ENCODE measurements at places on chromosomes 12 and 14.

DNA sequence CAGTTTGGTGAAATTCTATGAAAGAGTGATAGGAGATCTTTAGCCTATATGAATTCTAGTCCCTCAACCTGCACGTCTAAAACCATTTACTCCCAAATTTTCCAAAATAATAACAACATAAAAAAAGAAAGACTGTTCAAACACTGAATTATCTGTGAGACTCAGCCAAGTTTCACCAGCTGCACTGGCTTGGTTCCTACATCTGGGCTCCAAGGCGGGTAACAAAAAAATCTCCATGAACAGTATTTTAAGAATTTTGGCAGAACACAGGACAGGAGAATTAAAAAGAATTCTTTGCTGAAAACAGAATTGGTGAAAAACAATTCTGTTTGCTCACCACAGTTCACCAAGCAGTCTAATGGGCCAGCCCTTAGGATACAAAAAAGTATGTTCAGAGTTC, 536.8 kb upstream of the ATP2B1 start:
- no peak for DNase-seq

DNA sequence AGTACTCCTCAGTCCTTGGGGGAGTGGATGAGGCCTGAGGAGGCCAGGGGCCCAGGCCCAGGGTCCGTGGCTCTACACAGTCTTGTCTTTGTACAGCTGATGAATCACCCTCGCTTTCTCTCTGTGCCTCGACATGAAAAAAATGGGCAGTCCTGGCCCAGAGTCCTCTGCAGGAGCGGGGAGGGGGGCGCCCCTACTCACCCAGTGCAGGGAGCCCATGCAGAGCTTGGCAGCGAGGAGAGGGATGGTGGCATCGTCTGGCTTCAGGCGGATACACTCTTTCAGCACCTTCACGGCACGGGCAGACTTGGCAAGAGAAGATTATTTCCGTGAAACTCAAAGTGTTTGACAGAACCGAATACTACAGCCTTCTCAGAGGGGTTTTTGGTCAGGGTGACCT, 159.3 kb downstream of the TTC7B start:
- DNase-seq, result no peak

GRCh38 chr12:94712815-94713515, 62.6 kb upstream of the TMCC3 start:
- no peak for DNase-seq

GRCh38 chr12:131698286-131698685, 12.6 kb upstream of the SFSWAP start:
- no peak for DNase-seq

DNA sequence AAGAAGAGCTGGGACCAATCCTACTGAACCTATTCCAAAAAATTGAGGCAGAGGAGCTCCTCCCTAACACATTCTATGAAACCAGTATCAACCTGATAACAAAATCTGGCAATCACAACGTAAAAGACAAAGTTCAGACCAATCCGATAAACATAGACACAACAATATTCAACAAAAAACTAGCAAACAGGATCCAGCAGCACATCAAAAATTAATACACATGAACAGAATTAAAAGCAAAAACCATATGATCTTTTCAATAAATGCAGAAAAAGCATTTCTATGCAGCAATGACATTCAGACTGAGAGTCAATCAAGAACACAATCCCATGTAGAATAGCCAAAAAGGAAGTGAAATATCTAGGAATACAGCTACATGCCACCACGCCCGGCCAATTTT, 7.0 kb upstream of the CLEC14A start:
- DNase-seq, result no peak

DNA sequence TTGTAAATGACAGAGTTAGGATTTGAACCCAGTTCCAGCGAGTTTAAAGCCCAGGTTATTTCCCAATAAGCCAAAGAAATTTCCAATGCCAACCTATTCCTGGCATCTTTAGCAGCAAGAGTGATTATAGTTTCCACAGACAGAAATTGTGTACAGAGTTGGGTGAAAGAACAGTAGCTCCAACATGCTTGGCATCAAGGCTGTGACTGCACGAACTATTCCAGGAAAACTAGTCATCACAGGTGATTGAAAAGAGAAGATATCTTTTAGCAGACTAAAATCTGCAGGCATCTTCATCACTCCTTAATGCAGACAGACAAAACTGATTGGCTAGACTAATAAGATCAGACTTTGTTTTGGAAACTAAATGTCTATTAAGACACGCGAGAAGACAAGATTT, 262.7 kb upstream of the PLEKHG7 start:
- DNase-seq, result no peak

GRCh38 chr14:24032727-24033418, 18.9 kb upstream of the CARMIL3 start:
- DNase-seq, result no peak

DNA sequence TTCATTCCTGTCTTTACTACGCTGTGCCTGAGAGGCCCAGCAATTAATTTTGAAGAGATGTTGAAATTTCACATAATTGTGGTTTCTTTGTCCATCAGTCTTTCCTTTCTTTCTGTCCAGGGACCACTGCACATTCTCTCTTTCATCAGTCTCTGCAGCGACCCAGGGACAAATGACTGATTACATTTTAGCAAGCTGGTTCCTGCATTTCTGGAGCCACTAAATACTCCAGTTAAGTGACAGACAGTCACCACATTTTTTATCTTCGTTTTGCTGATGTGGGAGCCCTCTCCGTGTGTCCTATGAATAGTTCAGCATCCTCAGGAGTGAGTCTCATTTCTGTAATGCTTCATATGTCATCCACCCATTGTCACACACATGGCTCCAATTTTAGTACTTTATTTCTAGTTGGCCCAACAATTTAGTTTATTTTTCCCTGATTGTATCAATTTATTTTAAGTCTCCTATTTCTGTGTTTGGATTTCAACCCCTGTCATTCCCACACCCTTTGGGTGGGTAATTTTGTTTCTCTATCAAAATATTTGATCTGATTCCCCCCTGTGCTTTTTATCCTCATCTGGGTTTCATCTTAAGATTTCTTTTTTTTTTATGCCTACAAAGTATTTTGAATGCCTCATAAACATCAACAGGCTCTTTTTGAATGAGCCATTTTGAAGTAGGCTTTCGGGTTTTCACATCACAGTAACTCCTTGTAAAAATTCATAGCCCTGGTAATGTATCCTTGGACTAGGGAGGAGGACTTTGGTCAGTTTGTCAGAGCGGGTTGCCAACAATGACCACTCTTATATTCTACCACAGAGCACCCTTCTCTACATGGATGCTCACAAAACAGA, 1196.5 kb downstream of the GALC start:
- no peak for DNase-seq

GRCh38 chr12:3698218-3698974, 54.5 kb downstream of the CRACR2A start:
- DNase-seq, result no peak

GRCh38 chr14:85293612-85294234, 236.2 kb upstream of the FLRT2 start:
- DNase-seq, result no peak

DNA sequence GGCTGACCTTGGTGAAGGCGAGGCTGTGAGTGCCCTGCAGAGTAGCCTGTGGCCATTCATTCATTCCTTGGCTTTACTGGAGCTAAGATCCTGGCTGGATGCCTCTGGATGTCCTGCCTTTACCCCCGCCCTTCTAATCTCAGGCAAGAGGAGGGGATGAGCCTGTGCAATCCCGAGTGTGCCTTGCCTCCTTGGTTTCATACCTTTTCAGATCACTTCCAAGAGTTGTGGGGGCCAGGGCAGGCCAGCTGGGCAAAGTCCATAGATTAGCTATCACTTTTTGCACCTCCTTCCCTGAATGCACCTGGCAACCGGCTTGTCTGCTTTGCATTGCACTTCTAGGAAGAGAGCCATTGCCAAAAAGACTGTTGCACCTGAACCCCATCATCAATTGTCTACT, 1.5 kb downstream of the VRTN start:
- no peak for DNase-seq

DNA sequence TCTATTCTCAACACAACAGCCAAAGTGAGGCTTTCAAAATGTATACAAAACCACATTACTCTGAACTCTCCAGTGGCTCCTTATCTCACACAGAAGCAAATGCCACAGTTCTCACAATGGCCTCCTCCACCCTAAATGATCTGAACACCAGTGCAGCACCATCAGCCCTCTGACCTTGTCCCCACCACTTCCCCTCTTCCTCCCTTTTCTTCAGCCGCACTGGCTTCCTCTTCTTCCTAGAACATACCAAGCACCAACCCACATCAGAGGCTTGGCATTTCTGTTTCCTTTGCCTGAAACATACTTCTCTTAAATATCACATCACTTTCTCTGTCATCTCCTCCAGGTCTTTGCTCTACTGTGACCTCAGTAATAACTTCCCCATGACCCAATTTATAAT, 66.3 kb downstream of the GPR135 start:
- DNase-seq, result no peak

GRCh38 chr14:55120571-55121495, 8.2 kb upstream of the LGALS3 start:
- no peak for DNase-seq

- no peak for DNase-seq
Measured at GRCh38 chr12:113149361-113150150, at the start of gene CFAP73. CFAP73 (plus strand) TSS chr12:113149724; CDS start chr12:113149858, 134 bp downstream.

GRCh38 chr12:65858831-65859230, 34.5 kb downstream of the HMGA2 start:
- no peak for DNase-seq

GRCh38 chr14:20652996-20653975, 11.8 kb upstream of the OR6S1 start:
- no peak for DNase-seq

- DNase-seq, result peak; percentile 0
Measured at GRCh38 chr12:34595749-34596733, 573.7 kb downstream of the ALG10 start.

DNA sequence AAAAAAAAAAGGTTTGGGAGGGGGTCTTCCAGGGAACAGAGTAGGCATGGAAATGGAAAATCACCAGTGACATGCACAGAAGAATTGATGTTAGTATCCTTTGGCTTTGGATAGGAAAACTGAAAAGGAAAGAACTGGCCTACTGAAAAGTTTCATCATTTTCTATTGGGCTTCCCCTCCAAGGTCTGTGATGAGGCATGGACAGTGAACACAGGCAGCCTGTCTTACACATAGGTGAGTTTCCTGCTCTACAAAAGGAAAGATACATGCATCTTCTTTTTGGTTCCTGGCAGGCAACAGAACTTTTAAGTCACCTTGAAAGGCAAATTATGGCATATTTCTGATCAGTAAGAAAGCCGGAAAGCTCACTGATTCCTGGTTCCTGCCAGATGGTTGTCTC, 5.8 kb downstream of the BMAL2 start:
- no peak for DNase-seq

DNA sequence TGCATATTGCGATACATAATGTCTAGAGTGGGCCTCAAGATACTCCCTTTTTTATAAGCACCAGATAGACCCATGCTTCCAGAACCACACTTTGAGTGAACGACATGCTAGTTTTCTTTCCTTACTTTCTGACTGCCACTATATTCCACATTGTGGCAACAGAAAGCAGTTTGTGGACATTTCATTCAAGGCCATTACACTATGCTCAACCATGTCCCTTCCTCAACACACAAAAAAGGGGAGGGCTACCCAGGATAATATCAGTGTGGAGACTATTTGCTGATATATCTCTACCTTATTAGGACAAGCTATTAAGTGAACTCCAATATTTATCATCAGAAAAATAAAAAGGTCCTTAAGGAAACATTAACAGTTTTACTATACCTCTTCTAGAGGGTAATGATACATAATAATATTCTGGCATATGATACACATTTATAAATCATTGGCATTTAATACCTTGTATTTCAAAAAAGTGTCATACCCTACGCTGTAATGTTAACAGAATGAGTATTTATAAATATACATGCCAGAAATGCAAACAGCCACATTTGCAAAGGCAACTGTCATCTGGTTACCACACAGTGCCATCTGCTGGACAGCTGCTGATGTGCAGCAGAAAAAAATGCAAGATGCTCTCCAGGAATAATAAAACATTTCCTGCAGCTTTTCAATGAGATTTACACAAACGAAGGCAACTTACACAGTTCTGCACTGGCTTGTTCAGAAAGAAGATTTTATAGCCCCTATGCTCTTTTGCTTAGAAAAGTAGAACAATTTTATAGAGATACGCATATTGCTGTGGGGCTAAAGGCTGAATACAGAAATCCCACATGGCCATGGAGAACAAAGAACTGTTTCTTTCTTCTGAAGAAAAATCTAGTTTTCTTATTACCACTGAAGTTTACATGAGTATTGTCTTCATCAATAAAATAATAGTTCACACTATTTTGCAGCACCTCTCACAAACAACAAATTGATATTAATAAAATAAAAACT, 182.2 kb upstream of the GRIP1 start:
- peak; percentile 32 for DNase-seq

DNA sequence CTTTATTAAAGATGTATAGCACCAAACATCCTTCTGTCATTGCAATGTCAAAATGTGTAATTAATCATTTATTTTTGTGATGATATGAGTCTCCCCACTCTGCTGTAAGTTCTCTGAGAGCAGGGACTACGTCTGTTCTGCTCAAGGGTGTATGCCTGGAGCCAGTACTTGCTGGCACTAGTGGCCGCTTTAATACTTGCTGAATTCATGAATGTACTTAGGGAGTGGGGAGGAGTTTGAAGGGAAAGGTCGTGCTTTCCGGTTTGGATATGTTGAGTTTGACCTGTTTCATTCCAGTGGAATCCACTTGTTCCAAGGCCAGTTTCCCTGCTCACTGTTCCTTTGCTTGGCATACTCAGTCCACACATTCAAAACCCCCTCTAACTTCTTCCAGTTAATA, 1.9 kb upstream of the DCAF5 start:
- no peak for DNase-seq

- no peak for DNase-seq
Measured at GRCh38 chr12:902581-902980, 46.9 kb downstream of the RAD52 start.

DNA sequence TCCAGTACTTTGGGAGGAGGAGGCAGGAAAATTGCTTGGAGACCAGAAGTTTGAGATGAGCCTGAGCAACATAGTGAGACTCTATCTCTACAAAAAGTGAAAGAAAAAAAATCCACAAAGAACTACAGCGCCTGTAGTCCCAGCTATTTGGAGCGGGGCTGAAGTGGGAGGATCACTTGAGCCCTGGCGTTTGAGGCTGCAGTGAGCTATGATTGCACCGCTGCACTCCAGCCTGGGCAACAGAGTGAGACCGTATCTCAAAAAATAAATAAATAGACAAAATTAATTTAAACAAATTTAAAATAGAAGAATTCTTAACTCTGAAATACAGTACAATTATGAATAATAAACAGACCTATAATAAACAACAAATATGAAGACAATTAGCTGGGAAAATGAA, 40.9 kb downstream of the ATL1 start:
- DNase-seq, result no peak

- no peak for DNase-seq
Measured at GRCh38 chr12:19390051-19390598, 49.2 kb upstream of the AEBP2 start.
